ENCODE measurements at places on chromosomes 6 and 20. TPM values are rescaled to one million over a fixed set of nuclear protein-coding genes. Genes with fewer than 3 reads are reported as not detected.
A peak's percentile ranks its signal among the peaks of the same experiment; 100 is the strongest.

GRCh38 chr6:151495380-151495779 lies 1.6 kb downstream of the CCDC170 start:
- DNase-seq, result no peak

DNA sequence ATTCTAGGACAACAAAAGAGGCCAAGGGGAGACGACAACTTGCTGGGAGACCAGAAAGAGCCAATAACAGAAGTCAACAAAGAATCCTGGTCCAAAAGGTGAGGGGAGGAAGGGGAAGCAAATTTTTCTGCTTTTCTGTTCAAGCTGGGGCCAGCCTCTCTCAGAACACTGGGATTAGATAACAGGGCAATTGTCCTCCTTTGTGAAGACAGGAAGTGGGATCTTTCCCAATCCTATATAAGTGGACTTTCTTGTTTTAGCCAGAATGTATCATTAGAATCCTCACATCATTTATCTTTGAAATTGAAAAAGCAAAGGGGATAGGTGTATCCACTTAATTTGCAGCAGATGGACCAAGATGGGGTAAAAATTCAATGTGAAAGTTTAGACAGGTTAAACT lies 101.2 kb upstream of the COL21A1 start:
- DNase-seq, result no peak

DNA sequence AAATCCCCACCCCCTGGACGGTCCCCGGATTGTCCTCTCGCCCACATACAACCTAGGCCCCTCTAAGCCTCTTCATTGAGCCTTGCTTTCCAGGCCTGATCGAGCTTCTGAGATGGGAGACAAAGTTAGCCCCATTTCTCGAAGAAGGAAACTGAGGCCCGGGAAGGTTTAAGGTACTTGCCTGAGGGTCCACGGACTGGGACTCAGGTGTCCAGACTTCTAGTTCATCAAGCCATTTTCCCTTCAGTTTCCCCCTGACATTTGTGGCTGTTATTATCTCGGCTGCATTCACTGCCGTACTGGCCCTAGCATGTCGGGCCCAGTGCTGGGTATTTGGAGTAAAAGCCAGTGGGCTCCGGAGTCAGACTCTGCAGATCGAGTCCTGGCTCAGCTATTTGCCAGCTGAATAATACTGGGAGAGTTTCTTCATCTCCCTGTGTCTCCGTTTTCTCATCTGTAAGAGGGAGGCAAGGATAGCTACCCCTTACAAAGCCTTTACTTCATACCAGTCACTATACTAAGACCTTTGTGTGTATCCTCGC lies 633 bp downstream of the RPRD1B start:
- DNase-seq, result no peak

- no peak for DNase-seq
These were observed 29.8 kb downstream of the ADGRG6 start for GRCh38 chr6:142331601-142332000.

DNA sequence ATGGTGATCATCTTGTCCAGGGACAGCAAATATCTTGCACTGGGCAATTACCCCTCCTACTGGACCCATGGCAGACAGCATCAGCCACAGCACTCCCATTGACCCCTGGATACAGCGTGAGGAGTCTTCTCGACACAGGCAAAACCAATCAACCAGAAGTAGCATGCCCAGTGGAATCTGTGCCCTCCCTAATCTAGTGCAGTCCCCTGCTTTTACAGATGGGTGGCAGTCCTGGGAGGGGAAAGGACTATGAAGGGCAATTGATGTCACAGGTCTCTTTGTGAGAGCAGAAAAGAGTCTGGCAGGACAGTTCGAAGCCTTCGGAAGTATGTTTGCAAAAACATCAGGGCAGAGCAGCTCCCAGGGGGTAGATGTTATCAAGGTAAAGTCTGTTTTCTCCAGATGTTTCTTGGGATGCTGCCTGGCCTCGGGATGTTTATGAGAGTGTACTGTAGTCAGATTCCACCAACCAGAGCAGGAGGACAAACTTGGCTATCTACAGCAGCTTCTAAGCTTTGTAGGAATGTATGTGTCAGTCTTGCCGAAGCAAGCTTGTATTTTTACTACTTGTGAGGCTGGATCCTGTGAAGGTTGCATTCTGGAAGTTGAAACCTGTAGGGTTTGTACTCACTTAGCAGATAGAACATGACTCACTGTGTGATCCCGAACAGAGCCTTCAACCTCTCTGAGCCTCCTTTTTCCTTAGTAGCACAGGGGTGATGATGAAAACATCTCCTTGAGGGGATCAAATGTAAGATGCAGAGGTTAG lies 63.0 kb upstream of the MYL9 start:
- DNase-seq, result no peak

GRCh38 chr6:83443516-83443915 lies 12.7 kb upstream of the ME1 start:
- DNase-seq, result no peak

DNA sequence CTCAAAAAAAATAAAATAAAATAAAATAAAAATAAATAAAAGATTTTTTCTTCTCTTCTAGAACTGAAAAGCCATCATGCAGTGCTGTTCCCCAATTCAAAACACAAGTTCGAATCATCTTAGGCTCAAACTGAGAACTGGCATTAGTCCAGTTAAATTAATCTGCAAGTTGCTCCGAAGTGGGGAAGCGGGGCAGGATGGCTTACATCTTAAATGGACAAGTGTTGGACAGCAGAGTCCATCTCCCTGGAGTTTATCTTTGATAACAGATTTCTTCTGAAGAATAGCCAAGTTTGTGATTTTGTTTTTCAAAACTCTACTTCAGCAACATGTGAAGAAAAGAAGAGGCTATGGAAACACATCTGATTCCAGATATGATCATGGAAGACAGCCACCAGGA lies 111.3 kb upstream of the ASF1A start:
- DNase-seq, result no peak

- no peak for DNase-seq
These were observed 74.7 kb downstream of the EYA4 start for GRCh38 chr6:133315811-133316210.

DNA sequence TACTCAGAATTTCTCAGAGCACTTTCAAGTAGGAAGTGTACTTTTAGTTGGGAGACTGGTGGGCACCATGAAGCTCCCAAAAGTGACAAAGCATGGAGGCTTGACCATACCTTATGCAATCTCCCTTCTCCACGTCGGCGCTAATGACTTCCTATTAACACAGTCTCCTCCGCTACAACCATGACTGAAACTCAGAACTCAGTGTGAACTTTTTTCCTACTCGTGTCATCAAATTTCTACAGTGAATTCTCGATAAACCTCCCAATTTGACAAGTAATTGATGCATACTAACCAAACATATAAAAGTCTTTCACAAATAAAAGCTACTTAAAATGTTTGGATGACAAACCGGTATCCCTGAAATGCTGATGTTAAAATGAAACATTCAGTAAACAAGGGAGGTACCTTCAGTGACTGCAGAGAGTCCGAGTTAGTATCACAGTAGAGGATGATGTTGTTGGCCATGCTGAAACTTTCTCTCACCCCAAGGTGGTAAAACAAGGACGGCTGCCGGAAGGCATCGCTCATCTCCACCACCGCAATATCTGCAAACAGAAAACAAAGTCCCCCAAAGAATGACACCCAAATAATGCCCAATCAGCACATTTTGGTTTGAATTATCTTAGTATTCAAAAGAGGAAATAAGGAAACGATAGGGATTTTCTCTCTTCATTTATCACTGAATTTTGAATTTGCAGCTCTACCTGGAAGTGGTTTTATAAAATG lies 72.1 kb downstream of the MAP3K5 start:
- no peak for DNase-seq

DNA sequence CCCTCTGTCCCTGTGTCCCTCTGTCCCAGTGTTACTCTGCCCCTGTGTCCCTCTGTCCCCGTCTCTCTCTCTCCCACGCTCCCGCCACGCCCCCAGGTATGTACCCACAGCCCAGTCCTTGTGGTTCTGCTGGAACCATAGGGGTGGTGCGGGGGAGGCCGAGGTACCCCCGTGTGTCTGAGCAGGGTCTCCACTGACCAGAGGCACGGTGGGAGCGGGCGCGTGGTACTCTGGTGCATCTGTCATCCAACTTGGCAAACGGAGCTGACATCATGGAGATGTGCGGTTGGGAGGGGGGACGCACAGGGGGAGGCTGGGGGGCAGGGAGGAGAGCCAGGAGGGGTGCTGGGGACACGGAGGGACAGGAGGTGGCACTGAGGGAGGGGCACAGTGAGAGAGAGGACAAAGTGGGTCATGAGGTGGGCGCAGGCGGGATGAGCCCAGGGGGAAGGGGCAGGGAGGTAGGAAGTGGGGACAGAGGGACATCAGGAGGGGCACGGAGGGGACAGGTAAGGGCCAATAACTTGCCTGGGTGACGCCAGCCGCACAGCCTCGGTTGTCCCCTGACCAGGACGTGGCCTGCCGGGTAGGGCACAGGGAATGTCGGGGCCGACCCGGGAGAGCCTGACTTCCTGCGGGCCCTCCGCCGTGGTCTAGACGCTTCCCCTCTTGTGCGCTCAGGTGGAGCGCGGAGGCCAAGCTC lies 163.6 kb upstream of the PDE10A start:
- DNase-seq, result no peak

DNA sequence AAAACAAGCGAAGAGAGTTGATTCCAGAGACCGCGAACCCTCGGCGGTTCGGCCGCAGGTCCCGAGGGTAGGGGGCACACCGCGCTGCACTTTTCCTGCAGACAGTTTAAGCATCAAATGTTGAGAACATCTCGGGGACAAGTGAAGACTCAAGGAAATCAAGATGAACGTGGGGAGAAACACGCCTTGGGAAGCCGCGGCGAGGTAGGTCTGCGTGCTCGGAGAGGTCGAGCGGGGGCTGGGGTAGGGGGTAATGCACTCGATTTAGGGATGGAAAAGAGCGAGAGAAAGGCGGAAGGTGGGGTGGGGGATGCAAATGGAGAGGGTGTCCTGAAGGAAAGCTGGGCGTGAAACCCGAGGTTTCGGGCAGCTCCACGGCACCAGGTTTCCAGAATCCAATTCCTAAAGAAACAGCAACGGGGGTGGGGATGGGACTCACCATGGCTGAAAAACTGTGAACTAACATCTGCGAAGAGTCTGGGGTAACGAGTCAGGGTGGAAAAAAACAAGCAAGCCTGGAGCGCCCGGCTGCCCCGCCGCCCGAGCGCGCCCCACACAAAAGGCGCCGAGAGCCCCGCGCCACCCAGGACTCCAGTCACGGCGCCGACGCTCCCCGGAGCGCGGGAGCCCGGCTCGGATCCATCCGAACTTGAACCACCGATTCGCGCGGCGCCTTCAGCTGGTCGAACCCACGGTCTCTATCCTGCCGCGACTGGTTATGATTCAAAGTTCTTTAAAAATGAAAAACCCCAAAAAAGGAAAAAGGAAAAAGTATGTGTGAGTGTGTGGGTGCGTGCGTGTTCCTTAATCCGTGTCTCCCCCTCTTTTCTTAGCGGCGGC lies 3.5 kb downstream of the TFAP2A start:
- no peak for DNase-seq

DNA sequence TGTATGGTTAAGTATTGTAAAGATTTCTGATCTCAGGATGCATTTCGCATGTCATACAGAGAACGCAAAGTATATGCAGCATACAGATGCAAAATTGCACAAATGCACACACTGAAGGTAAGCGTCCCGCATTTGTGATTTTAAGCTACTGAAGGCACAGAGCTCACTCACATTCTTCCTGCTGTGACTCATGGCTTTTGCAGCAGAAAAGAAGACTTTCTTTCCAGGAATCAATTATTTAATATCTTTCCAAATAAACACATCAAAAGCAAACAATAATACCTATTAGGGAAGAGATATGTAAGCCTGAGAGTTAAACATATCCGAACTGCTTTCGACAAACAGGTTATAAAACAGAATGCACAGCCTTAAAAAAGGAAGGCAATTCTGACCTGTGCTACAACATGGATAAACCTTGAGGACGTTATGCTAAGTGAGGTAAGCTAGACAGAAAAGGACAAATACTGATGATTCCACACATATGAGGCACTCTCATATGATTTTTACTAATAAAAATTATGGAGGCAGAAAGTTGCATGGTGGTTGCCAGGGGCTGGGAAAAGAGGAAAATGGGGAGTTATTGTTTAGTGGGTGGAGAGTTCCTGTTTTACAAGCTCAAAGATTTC lies 109.0 kb downstream of the TFAP2A start:
- no peak for DNase-seq

GRCh38 chr6:113654396-113654795 lies 202.7 kb upstream of the MARCKS start:
- peak; percentile 68 for DNase-seq

- no peak for DNase-seq
These were observed 3.9 kb downstream of the FOXQ1 start for GRCh38 chr6:1315560-1316386.

GRCh38 chr6:135167617-135168016 lies 13.5 kb upstream of the MYB start:
- DNase-seq, result no peak

The REM1 gene
- 2.3 TPM for total RNA-seq

The MPIG6B gene
- total RNA-seq, result 0.37 TPM

The KHDC1L gene
- not detected for total RNA-seq

The NOX3 gene
- not detected for total RNA-seq

The C4A gene
- total RNA-seq, result 179 TPM

The NTSR1 gene
- total RNA-seq, result 0.40 TPM

The MUC21 gene
- 7.1 TPM for total RNA-seq

The TAB2 gene
- 46.1 TPM for total RNA-seq

The RIPPLY2 gene
- not detected for total RNA-seq
